ENCODE measurements at places on chromosomes 2 and 18. TPM values are rescaled to one million over a fixed set of nuclear protein-coding genes. Genes with fewer than 3 reads are reported as not detected.

The NEU4 gene
- total RNA-seq: 0.28 TPM

The APOB gene
- not detected for total RNA-seq

The SP110 gene
- 6.5 TPM for total RNA-seq

The ZC3H6 gene
- 5.1 TPM for total RNA-seq

The FOXI3 gene
- total RNA-seq: not detected

The MGAT4A gene
- total RNA-seq: 0.28 TPM
